ENCODE measurements at places on chromosomes 3 and 15.

GRCh38 chr3:9782770-9783169 lies 9.5 kb downstream of the TADA3 start:
- DNase-seq: no peak

GRCh38 chr15:55007561-55007960 lies 189.2 kb downstream of the RSL24D1 start:
- no peak for DNase-seq

GRCh38 chr3:79414806-79415205 lies 353.0 kb downstream of the ROBO1 start:
- DNase-seq: no peak

DNA sequence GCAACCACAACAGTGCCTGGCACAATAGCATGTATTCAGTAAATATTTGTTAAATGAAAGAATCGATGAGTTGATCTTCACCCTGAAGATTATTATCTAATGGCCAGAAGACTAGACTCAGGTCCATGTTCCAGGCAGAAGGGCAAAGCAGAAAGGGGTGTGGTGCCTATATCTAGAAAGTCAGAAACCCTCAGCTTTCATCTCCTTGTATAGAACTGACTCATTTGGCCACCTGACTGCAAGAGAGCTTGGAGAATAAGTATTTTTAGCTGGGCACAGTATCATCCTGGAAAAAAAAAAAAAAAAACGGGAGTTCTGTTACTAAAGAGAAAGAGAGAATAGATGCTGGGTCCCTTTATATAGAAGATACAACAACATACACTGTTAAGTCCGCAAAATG lies 69.7 kb upstream of the SPRED1 start:
- DNase-seq: no peak

DNA sequence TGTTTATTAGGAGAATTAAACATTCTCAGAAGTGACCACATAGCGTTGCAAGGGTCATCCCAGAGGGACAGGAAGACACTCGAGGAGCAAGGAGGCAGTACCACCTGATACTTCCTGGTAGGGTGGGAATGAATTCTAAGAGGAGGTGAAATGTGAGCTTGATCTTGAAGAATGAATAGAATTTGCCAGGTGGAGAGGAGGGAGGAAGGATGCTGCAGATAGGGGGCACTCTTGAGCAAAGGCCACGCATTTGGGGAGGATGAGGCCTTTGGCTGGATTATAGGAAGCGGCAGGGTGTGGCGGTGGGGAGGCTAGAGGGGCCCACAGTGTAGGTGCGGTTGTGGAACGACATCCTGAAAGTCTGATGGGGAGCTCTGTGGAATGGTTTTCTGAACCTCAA lies 33.5 kb downstream of the CHCHD6 start:
- DNase-seq: no peak
